Omental fat pad (tissue), 4 donors: ENCODE measurements at places on chromosomes 4 and X. TPM values are rescaled to one million over a fixed set of nuclear protein-coding genes. Genes with fewer than 3 reads are reported as not detected.

DTHD1 gene
- total RNA-seq: 1.1 TPM

TRPC5OS gene
- total RNA-seq: not detected

UGT2B15 gene
- total RNA-seq: not detected

LINC00632 gene
- total RNA-seq: 458 TPM

SPINK2 gene
- total RNA-seq: not detected

MAGIX gene
- 3.1 TPM for total RNA-seq

GLRA2 gene
- not detected for total RNA-seq

GAGE13 gene
- not detected for total RNA-seq

PLP1 gene
- 1.9 TPM for total RNA-seq

CT45A2 gene
- total RNA-seq: not detected

TIGD4 gene
- not detected for total RNA-seq

TMEM255A gene
- 3.9 TPM for total RNA-seq

MAGEA11 gene
- total RNA-seq: not detected

HHIP gene
- 2.3 TPM for total RNA-seq
